ENCODE measurements at places on chromosomes 6 and 20.

- DNase-seq = no peak
Measured at GRCh38 chr6:114936080-114936479, 593.3 kb upstream of the HS3ST5 start.

GRCh38 chr20:14264869-14265268 lies 72.5 kb downstream of the FLRT3 start:
- DNase-seq = no peak

DNA sequence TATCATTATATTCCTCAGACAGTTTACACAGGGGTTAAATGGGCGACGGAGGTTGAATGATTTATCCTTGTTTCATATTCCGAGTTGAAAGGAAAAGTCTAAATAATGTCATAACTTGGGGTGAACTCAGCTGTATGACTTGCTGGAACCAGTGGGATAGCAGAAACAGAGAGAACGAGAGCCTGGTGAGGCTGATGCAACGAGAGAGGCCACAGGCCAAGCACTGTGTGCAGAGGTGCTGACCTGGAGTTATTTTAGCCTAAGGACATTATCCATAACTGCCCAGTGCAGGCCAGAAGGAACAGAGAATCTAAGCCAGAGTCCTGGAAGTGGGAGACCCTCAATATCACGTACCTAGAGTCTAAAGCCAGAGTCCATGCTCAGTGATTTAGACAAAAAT lies 394.9 kb downstream of the MAFB start:
- DNase-seq = no peak

GRCh38 chr20:22802296-22802695 lies 217.9 kb upstream of the FOXA2 start:
- DNase-seq = no peak

All from suprapubic skin (tissue), 4 donors.